ENCODE measurements at places on chromosomes 5 and 9.
A peak's percentile ranks its signal among the peaks of the same experiment; 100 is the strongest.

GRCh38 chr9:135422341-135422944 lies 57.1 kb upstream of the PPP1R26 start:
- no peak for DNase-seq

DNA sequence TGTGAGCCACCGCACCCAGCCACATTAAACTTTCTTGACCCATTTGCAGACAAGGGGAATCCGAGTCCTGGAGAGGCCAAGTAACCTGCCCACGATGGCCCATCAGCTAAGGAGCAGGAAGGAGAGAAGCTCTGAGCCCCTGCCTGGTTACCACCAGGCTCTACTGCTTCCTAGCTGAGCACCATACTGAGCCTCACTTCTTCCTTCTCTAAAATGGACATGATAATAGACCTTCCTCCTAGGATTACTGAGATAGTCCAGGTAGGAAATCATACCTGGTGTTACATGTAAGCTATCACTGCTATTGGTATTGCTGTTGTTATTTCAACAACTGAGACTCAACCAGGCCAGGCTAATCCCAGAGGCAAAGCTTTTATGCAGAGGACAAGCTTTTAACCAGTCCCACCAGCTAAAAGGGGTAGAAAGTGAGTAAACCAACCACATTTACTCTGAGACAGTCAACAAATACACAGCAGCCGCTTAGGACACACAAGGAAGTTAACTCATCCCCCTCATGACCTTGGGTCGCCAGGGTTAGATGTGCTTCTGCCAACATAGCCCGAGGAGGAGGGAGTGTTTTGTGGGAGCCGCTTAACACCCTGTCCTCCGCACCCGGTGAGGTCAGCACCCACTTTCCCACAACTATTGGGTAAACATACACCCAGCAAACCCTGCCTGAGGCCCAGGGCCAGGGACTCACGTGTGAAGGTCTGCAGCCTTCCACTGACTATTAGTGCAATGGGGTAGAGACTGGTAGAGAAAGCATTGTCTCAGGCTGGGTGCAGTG lies 20.6 kb upstream of the PTGES start:
- DNase-seq, result no peak

- DNase-seq, result no peak
These were observed 178.3 kb downstream of the AOPEP start for GRCh38 chr9:94904806-94905205.

- no peak for DNase-seq
These were observed 55.8 kb upstream of the CPEB4 start for GRCh38 chr5:173832386-173832785.

GRCh38 chr5:17910318-17910717 lies 276.1 kb downstream of the TAF11L14 start:
- DNase-seq, result no peak

- DNase-seq, result no peak
These were observed 8.8 kb downstream of the CDO1 start for GRCh38 chr5:115807654-115808052.

DNA sequence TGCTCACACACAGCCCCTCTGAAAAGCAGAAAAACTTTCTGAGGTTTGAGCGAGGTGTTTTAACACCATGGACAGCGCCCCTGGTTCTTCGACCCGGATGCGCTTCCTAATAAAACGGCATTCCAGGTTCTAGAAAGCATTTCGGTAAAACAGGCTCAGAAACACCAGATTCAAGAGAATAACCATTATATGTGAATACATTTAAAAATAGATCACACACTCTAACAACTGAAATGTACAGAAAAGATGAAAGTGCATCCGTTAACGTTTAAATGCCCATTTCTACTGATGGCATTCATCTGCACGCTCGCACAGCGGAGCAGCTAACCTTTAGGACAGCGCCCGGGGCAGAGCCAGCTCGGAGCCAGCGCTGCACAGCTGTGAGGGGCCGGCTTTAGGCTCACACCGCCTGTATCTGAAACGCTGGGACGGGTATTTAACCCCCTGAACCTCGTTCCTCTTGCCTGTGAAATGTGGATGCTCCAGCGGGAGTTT lies 26.3 kb upstream of the TENT4A start:
- DNase-seq, result no peak

GRCh38 chr5:174734571-174735497 lies 10.5 kb downstream of the MSX2 start:
- DNase-seq, result no peak

- no peak for DNase-seq
These were observed 222.0 kb upstream of the TRIM32 start for GRCh38 chr9:116464987-116465571.

DNA sequence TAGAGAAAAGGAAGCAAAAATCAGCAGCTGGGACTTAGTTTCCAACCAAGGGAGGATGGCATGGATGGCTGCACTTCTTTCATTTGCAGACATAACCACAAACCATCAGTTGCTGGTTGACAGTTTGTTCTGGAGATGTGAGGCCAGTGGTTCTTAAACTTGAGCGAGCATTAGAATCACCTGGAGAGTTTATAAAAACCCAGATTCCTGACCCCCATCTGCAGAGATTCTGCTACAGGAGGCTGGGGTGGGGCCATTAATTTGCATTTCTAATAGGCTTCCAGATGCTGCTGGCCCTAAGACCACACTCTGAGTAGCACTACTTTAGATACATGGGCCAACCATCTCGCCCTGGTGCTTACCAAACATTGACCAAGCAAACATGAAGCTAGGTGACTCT lies 60.8 kb downstream of the MARCHF3 start:
- DNase-seq, result no peak

GRCh38 chr9:93951655-93952118 lies 3.5 kb downstream of the BARX1 start:
- no peak for DNase-seq

DNA sequence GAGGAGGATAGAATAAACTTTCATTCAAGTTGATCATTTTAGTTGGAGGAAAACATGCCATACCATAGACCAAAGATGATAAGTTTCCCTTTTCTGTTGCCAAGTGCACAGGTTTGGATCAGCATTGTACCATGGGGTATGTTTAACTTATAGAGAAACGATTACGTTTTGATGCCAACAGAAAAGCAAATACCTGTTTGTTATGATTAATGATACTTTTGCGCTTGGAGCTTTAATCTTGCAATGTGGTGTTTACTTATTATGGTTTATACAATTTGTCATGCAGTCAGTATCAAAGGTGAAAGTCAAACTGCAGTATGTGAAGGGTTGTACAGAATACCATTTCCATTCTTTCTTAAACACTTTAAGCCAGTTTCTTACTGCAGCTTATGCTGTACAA lies 13.2 kb upstream of the ARHGEF28 start:
- DNase-seq, result no peak

DNA sequence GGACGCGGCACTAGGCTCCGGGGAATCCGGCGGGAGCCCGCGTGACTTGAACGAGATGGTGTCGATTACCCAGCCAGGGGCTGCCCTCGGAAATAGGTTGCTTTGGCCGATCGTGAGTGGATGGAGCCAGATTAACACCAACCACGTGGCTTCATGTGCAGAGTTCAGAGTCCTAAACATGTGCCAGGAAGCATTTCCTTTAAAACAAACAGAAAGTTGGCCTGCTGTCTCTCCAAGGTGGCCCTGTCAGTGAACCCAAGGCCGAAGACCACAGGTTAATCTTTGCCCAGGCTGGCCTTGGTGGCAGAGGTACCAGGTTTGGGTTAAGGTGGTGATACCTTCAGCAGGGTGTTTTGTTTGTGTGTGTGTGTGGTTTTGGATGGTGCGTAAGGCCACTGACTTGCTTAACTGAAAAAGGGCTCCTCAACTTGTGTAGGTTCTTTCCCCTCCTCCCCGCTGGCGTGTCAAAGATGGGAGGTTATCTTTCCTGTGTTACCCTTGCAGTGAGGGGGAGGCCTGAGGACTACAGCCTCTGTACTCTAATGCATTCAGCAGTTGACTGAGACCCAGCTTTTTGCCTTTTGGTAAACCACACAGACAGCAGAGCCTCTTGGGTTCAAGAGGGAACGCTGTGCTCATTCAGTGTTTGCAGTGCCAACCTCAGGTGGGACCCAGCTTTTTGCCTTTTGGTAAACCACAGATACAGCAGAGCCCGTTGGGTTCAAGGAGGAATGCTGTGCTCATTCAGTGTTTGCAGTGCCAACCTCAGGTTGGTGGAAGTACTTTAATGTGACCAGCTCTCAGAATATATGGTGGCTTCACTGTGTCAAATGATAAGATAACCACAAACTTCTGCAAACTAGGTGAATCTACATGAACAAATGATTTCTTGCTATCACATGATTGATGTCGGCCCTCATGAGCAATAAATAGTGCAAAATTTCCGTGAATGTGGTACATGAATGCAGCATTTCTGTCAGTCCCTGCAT lies 1.4 kb downstream of the IQGAP2 start:
- peak; percentile 43 for DNase-seq

GRCh38 chr5:149015561-149015960 lies 47.3 kb downstream of the SH3TC2 start:
- no peak for DNase-seq

- no peak for DNase-seq
These were observed 33.3 kb upstream of the RAD23B start for GRCh38 chr9:107249665-107250285.

DNA sequence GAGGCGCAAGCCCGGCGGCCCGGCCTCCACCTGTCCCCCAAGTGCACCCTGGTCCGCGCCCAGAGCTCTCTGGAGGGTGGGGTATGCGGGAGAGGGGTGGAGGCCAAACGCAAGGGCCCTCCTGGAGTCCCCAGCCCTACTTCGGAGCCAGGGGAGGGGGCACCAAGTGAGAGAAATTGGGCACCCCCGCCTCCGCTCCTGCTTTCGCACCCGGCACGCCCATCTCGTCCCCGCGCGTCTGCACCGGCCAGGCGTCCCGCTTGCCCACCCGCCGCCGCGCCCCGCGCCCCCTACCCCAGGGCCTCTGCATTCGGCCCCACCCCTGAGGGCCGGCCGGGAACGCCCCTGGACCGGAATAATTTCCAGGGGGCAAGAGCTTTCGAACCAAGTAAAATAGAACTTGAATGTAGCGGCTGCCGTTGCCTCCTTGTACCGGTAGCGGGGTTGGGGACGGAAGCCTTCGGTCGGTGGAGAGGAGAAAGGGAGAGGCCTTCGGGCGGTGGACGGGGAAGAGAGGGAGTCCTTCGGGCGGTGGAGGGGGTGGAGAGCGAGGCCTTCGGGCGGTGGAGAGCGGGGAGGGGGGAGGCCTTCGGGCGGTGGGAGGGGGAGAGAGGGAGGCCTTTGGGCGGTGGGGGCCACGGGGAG lies 694 bp upstream of the PHPT1 start:
- no peak for DNase-seq

DNA sequence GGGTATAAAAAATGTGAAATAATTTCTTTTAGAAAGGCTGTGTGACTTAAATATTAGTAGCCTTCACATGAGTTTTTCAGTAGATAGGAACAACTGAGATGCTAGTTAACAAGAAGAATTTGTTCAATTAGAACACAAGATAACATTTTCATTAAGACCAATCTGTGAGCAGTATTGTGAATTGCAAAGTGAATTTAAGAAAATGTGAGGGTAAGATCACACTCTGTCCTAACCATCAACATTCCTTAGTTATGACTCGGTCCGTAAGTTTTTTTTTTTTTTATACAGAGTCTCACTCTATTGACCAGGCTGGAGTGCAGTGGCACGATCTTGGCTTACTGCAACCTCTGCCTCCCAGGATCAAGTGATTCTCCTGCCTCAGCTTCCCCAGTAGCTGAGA lies 180.2 kb upstream of the EGFLAM start:
- DNase-seq, result no peak

DNA sequence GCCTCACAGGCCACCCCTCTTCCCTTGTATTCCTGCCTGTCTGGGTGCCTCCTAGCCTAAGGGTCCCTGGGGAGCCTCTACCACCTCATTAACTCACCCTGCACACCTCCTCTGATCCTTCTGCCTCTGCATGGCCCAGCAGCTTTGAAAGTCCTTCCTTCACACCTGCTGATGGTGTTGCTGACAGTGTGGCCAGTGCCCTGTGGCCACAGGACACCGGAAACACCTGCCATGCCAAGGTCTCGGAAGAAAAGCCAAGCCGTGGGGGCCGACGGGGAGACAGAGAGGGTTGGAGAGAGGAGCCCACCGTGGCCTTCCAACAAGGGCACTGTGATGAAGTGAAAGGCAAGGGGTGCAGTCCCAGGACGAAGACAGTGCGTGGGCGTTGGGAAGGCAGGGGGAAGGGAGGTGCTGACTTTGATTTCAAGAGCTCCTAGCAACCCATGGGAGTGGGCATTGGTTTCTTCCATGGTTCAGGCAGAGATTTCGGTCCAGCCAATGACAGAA lies 4.1 kb downstream of the BTNL9 start:
- DNase-seq, result no peak

DNA sequence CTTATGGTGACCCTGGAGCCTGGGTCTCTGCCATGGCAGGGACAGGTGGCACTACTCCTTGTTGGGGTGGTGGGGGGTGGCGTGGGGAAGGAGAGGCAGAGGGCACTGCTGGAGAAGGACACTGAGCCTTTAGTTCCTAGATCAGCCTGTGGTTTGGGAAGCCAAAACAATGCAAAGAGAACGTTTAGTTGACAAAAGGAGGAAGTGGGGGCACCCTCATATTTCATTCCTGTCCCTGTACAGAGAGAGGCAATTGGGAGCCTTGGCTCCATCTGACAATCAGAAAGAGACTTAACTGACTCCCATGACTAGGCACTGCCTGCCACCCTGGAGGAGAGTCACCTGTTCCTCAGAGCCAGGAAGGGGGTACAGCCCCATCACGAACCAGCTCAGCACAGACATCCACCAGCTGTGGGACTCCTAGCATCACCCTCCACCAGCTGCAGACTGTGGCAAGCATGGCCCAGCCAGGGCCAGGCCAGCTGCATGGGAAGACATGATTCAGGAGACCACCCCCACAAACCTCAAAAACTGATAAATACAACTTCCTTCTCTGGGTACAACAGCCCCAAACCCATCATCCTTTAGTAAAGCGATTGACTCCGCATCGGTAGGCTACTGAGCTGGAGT lies 257.5 kb downstream of the HSPA4 start:
- no peak for DNase-seq

DNA sequence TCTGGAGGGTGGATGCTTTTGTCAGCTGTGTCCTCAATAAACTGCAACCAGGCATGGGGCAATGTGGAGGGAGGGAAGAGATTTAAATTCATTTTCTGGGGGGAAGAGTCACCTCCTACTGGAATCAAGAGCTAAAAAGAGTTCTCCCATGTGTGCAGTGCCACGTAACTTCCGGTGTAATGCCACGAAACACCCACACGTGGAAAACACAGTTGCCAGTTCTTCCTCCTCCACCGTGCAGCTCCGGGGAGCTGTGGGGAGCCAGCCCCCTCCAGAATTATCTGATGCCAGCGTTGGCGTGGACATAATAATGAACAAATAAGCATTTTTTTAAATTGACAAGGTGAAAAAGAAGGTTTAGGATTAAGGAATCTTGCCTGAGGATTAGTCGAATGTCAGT lies 32.1 kb upstream of the MED10 start:
- no peak for DNase-seq

GRCh38 chr5:67648201-67648671 lies 451.6 kb upstream of the CD180 start:
- DNase-seq, result no peak

GRCh38 chr5:39452846-39453245 lies 28.1 kb upstream of the DAB2 start:
- no peak for DNase-seq

Data from stimulated activated CD8-positive, alpha-beta memory T cell treated with anti-CD3 and anti-CD28 coated beads, Interleukin-7, amount 100 ng/mL, for 24 hours (primary cell).